ENCODE measurements at places on chromosomes 6 and 20. TPM values are rescaled to one million over a fixed set of nuclear protein-coding genes. Genes with fewer than 3 reads are reported as not detected.

The LSM14B gene
- 39.0 TPM for total RNA-seq

- no peaks in the 10 kb centered on the region for H3K27me3 ChIP-seq
- H3K27ac ChIP-seq = no peak overlapping the region
- H3K4me1 ChIP-seq = no peaks in the 10 kb centered on the region
- DNase-seq = no peak
- peaks cover 10% of the 10 kb centered on the region for H3K36me3 ChIP-seq
Measured at GRCh38 chr20:62168061-62168460, 14.8 kb upstream of the MTG2 start.

DNA sequence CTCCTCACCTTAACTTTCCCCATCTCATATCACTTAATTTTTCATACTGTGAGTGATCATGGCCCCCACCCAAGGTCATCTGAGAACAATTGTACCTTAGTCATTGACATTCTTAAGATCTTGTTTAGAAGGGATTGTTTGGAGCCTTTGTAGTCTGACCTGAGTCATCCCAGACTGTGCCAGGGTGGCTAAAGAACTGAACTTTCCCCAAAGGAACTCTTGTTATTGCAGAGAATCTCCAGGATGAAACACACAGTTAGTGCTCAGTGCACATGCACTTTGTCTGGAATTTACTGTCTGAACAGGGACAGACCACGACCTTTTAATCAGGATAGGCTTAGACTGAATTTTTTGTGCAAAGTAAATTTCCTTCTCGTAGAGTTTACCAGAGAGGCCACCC lies 112.6 kb upstream of the CCN2 start:
- H3K27ac ChIP-seq = no peak overlapping the region
- H3K36me3 ChIP-seq = no peaks in the 10 kb centered on the region
- no peaks in the 10 kb centered on the region for H3K27me3 ChIP-seq
- DNase-seq = no peak

DNA sequence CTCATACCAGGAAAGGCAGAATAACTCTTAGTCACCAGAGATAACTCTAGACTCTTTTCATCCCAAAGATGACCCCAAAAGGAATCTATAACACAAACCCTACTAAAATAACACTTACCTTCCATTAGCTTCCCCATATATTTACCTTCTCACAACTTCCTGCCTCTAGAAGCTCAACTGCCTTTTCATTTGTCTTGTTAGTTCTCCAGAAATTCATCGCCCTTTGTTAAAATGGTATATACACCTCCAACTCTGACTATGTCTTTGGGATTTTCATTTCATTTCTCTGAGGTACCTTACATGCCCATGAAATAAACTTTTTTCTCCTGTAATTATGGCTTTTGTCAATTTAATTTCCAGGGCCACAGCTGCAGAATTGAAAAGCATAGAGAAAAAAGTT lies 33.5 kb downstream of the GCM1 start:
- H3K27me3 ChIP-seq = peaks cover 5% of the 10 kb centered on the region
- no peak overlapping the region for H3K27ac ChIP-seq
- H3K36me3 ChIP-seq = no peaks in the 10 kb centered on the region

The PNLDC1 gene
- total RNA-seq = 0.25 TPM

DNA sequence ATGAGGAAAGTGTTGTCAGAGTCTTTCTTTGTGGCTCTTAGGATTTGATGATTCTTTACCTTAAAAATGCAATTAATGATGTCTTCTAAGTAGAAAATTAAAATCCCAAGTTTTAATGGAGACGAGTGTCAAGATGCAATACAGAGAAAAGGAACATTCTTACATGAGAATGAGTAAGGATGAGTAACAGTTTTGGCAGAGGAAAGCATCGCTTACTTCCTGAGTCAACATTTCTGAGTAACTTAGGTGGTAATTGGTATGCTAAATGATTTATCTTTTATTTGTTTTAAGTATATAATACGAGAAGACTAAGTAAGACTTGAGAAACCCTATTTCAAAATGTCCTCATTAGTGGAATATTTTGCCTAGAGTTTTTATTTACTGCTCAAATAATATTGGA lies 101.3 kb downstream of the RTN4IP1 start:
- H3K4me1 ChIP-seq = peaks cover 74% of the 10 kb centered on the region
- DNase-seq = no peak
- H3K36me3 ChIP-seq = peaks cover 75% of the 10 kb centered on the region
- H3K27ac ChIP-seq = peak overlapping the region; percentile 75
- H3K4me3 ChIP-seq = no peak overlapping the region

DNA sequence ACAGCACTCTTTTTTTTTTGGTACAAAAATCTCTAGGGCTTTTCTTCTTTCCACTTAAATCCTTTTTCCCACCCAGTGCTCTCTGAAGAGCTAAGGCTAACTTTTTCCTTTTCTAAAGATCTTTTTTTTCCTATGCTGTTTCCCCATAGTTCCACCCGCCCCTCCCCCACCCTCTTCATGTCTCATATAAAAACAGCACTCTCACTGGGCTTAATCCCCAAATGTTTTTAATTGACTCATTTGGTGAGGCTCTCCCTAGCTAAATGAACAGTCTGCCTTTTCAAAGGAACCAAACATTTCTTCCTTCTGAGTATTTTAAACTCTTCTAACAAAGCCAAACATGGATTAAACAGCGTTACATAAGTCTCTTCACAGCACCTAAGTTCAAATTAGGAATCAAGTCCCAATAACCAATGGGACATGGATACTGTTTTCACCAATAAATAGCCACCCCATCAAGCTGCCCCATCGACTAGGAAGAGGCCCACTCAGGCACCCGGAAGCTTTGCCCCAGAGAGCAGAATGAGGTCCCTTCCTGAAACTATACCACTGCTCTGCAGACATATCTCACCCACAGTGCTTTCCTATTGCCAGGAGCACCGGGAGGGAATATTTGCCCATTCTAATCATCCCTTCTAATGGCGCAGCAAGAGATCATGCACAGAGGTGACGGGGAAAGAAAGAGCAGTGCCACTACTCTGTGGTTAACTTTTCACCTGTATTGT lies 63.7 kb downstream of the ATXN1 start:
- peaks cover 86% of the 10 kb centered on the region for H3K4me1 ChIP-seq
- no peak for DNase-seq
- peak overlapping the region; percentile 69 for H3K4me3 ChIP-seq
- H3K27ac ChIP-seq = peak overlapping the region; percentile 96
- H3K27me3 ChIP-seq = no peaks in the 10 kb centered on the region

The FAM83C gene
- not detected for total RNA-seq

The MAP3K5 gene
- total RNA-seq = 25.9 TPM
